ENCODE measurements at places on chromosomes 11 and 22.

- H3K27me3 ChIP-seq, result no peaks in the 10 kb centered on the region
- no peaks in the 10 kb centered on the region for H3K4me1 ChIP-seq
- no peak overlapping the region for H3K27ac ChIP-seq
- no peak overlapping the region for H3K4me3 ChIP-seq
- no peaks in the 10 kb centered on the region for H3K36me3 ChIP-seq
Observed at GRCh38 chr22:42131562-42131961, 952 bp upstream of the CYP2D6 start.

- H3K4me1 ChIP-seq, result no peaks in the 10 kb centered on the region
- H3K36me3 ChIP-seq, result no peaks in the 10 kb centered on the region
- no peaks in the 10 kb centered on the region for H3K27me3 ChIP-seq
- H3K27ac ChIP-seq, result no peak overlapping the region
- H3K4me3 ChIP-seq, result no peak overlapping the region
Observed at GRCh38 chr11:9008011-9008550, 4.3 kb upstream of the NRIP3 start.

DNA sequence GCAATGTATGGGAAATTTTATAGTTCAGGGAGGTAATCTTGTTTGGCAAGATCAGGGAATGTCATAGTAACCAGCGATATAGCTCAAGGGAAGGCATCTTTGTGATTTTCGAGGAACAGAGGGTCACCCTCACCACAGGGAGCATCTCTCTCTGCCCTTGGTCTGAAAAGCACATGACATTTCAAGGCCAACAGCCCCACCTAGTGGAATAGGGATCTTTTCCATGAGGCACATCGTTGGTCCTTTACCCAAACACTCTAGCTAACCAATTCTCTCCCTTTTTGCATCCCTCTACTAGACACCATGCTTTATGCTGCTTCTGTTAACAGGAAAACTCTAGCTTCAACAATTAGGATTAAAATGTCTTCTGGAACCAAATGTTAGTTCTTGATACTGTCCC lies 179.0 kb downstream of the GRM5 start:
- H3K4me3 ChIP-seq, result no peak overlapping the region
- no peaks in the 10 kb centered on the region for H3K4me1 ChIP-seq
- H3K27ac ChIP-seq, result no peak overlapping the region
- no peaks in the 10 kb centered on the region for H3K36me3 ChIP-seq
- no peaks in the 10 kb centered on the region for H3K27me3 ChIP-seq
- DNase-seq, result no peak

- H3K36me3 ChIP-seq, result no peaks in the 10 kb centered on the region
- DNase-seq, result no peak
- H3K27me3 ChIP-seq, result no peaks in the 10 kb centered on the region
- H3K4me3 ChIP-seq, result no peak overlapping the region
Observed at GRCh38 chr11:90476442-90477007, 253.7 kb upstream of the CHORDC1 start.
